Naive thymus-derived CD8-positive, alpha-beta T cell (primary cell): ENCODE measurements at places on chromosomes 5 and 9.
A peak's percentile ranks its signal among the peaks of the same experiment; 100 is the strongest.

DNA sequence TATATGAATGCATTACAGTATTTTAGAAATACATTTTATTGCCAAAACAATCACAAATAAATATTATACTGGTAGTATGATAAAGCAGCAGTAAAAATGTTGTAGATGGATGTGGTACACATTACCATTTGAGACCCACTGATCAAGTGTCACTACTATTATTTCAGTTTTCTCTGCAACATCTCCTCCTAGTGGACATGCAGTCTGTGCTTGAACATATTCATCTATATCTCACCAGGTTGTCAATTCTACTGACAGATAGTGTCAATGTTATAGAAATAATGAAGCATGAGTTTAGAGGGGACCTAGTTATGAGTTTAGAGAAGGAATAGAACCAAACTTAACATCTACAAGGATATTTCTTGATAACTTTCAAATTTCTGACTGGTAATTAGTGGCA, 39.2 kb upstream of the ELOVL7 start:
- DNase-seq: no peak

GRCh38 chr5:143008809-143009521, 238.8 kb downstream of the ARHGAP26 start:
- peak; percentile 41 for DNase-seq

GRCh38 chr5:139513852-139514485, 31.4 kb upstream of the STING1 start:
- no peak for DNase-seq

DNA sequence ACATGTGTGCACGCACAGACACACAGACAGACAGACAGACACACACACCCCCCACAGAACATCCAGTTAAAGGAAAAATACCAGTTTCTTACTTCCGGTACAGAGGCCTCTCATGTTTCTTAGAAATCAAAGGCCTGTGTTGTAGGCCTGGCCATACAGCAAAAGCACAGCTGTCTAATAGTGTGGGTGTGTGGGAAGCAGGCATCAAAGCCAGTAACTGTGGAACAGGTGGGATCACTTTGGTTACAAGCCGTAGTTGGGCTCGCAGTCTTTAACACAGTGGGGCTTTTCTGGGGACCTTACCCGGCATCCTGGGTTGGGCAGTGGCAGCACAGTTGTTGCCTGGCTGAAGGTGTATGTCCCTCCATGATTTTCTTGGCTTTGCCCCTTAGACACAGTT, 55.2 kb downstream of the FBXL7 start:
- DNase-seq: no peak

DNA sequence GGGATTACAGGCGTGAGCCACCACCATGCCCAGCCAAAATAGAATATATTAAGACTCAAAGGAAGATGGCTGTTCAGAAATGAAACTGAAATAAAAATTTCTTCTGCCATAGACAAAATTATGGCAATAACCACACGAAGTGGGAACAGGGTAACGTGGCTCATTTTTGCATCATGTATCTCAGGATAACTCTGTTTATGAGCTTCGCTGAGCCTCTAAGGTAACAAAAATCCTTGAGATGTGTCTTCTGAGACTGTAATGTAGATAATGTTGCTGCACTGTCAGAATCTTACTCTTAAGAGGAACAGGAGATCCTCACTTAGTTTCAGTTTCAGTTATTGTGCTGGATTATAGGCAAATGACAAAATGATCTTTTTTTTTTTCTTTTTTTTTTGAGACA, 153.8 kb downstream of the GOLPH3 start:
- no peak for DNase-seq

DNA sequence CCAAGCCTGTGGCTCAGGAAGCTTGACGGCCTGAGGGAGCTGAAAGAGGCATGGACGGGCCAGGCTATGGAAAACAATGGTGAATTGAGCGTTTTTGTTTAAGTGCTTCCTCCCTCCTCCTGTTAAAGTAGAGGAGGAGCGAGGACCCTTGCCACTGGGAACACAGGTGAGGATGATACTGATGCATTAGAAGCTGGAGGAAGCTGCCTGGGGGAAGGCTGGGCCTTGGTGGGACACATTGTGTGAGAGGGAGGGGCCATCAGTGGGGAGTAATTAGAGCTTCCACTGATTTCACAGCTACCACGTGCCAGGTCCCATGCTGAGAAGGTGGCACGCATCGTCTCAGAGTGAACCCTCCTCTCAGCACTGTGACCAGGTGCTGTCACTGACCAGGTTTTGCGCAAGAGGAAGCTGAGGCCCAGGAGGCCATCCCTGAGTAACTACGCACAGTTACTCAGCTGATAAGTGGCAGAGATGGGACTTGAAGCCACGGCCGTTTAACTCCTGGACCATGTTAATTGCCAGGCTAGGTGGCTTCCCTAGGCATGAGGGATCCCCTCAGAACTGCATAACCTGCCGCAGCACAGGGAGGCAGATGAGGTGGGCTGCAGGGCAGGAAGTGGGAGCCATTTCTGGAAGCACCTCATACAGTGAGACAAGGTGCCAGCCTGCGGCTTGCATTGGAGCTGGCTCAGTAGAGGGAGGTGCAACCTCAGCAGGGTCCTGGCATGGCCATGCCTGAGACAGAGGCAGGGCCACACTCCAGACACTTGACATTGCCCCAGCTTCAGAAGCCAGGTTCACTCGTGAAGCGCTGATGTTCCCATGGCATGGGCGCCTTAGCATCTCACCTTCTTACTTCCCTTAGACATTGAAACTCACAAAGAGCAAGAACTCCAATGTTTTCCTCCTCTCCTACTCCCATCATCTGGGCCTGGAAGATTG, 195.3 kb upstream of the MVB12B start:
- DNase-seq: no peak

GRCh38 chr5:62421414-62421813, 8.9 kb downstream of the IPO11 start:
- DNase-seq: no peak

- no peak for DNase-seq
Measured at GRCh38 chr9:133845440-133845839, 107.3 kb upstream of the SARDH start.

GRCh38 chr9:129932303-129933151, 97.3 kb downstream of the USP20 start:
- no peak for DNase-seq

DNA sequence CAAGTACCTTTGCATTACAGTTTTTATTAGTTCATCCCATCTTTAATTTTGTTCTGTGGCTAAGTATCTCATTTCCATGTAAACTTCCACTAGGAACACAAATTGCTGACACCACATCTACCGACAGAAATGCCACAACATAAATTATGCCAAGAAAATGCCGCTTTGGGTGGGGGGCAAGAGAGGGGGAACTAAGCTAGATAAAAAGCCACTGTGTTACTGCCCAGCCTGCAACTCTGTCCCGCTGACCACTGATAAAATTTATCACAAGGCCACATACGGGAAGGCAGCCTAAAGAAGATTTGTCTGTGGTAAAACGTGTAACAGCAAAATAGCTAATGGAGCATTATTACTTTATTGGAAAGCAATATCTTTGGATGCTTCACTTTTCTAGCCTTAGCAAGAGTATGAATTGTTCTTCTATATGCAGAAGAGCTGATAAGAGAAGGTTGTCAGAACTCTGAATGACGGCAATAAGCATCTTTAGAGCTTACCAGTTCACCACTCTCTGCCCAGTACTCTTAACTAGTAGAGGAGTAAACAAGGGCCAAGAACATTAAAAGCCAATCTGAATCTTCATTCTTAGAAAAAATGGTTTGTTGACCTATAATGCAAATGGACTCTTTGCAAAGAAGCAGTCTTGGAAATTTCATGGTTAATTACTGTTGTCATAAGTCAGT, 172.2 kb upstream of the MEF2C start:
- DNase-seq: no peak

DNA sequence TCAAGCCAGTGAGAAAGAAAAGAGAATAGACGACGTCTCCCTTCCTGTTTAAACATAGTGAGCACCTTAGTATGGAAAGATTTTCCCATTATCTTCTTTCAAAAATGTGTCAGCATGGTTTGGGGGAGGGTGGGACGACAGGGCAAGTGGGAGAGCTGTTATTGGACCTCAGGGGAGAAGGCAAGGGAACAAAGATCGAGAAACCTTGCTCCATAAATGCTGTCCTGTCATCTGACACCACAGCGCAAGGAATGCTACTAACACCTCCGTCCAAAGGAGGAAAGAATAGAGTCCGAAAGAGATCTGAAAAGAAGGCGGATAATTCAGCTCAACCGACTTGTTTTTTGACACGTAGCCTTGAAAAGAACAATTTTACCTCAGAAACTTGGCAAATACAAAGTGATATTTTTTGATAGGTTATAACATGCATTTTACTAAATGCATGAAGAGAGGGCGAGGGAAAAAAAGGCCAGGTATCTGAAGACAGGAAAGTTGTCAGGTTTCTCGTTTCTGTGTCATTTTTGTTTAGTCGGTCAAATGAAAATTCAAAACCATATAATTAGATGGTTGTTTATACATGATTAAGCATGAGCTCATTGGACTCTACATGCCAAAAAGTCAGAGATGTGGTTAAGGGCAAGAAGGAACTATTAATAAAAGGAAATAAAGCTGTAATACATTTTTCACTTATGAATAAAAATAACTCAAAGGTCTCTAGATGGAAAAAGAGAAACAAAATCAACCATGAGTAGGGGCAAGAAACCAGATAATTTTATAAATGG, 155.7 kb downstream of the GLIS3 start:
- DNase-seq: no peak

DNA sequence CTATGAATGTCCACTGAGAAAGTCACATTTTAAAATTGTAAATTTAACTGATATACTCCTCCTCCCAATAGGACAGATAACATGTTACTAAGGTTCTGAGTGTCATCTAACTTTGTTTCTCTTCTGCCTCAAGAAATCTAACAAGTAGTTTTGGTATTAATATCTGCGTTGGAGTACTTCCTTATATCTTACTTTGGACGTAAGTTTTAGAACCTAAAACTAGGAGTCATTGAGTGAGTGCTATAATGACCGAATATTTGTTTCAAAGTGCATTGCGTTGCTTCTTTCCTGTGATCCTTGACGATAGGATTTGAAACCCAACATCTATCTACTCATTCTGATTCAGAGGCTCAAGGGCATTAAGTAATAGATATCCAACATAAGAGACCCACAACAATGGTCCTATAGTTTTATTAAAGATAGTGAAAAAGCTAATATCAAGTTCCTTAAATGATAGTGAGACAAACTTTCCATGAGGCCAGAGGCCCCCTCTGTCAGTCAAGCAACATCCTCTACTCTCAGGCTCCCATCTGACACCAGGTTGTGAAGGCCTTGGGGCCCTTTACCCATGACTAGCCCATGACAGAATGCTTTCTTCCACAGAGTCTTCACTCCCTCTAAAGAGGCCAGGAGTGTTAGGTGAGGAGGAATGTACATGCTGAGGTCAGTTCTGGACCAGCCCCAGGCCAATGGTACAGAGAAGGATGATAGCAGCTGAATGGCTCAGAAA, 45.3 kb upstream of the MAP3K1 start:
- DNase-seq: no peak

- DNase-seq: no peak
Measured at GRCh38 chr5:139863361-139863760, 67.8 kb downstream of the PSD2 start.

DNA sequence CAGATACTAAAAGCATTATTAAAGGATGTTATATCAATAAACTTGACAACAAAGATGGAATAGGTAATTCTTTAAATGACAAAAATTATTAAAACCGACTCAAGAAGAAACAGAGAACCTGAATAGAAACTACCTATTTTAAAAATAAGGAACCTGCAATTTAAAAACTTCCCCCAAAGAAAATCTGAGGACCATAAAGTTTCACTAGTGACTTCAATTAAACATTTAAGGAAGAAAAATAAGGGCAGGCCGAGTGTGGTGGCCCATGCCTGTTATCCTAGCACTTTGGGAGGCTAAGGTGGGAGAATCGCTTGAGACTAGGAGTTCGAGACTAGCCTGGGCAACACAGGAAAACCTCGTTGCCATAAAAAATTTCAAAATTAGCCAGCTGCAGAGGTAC, 99.6 kb downstream of the FANCC start:
- no peak for DNase-seq

DNA sequence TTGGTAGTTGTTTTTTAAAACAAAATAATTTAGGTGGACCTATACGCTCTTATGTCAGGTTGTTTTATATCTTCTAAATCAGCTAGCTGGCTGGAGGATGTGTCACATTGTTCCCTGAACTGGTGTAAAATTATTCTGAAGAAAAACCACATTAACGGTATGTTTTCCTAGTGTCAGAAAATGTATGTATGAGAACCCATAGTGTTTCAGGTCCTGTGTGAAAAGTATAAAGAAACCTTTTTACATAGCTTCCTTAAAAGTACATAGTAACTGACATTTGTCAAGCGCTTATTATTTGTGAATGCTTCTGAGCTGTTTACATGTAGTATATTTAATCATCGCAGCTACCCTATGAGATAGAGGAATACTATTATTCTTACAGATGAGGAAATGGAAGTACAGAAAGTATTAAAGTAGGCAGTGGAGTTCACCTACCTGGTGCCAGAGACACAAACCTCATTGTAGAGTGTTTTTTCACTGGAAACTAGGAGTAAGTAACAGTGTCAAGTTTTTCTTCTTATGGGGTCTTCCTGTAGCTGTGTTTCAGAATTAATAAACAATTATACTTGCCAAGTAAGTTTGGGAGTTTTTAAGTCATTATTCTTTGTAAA, 10.4 kb upstream of the FAM120AOS start:
- DNase-seq: no peak

DNA sequence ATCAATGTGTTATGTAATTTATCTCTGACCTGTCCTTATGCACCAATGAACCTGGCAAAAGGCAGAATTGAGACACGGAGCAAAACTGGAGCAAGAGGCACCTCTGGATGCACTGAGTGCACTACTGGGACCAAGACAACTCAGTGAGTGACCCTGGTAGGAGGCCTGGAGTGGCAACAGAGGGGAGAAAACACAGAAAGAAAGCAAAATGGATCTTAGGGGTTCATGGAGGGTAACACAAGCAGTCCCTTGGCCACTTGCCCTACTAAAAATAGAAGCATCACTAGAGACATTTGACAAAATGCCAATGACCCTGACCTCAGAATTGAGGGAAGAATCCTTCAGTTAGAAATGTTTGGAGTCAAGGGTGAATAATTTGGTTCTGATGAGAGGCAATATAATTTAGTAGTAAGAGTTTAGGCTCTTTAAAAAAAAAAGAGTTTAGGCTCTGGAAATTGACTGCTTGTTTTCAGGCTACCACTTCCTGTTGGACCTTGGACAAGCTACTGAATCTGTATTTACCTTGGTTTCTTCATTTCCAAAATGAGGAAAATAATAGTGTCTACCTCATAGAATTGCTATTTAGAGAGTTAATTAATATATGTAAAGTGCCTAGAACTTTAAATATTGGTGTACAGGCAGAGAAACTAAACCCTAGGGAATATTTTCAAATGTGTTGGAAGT, 234.9 kb upstream of the TARS1 start:
- DNase-seq: no peak

GRCh38 chr5:139683295-139684271, 35.4 kb downstream of the CXXC5 start:
- no peak for DNase-seq

- no peak for DNase-seq
Measured at GRCh38 chr9:122807271-122807900, 7.5 kb downstream of the OR1K1 start.

GRCh38 chr9:91546574-91546973, 122.9 kb upstream of the NFIL3 start:
- no peak for DNase-seq
